ENCODE measurements at places on chromosomes 2 and 18.

DNA sequence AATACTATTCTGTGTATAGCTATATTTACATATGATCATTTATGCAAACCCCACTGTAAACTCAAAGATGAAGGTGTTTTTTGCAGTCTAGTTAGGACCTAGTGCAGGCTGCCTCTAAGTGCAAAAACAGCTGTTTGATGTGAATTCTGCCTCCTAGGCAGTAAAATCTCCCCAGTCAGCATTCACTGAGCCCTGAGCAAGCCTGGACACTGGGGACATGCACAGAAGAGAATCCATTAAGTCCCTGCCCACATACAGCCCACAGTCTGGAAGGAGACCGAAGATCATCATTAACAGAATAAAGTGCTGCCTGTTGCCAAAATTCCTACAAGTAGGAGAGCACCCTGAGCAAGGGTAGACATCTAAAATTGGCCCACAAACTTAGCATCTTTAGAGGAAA is 14.4 kb upstream of the BIN1 start:
- DNase-seq, result no peak

DNA sequence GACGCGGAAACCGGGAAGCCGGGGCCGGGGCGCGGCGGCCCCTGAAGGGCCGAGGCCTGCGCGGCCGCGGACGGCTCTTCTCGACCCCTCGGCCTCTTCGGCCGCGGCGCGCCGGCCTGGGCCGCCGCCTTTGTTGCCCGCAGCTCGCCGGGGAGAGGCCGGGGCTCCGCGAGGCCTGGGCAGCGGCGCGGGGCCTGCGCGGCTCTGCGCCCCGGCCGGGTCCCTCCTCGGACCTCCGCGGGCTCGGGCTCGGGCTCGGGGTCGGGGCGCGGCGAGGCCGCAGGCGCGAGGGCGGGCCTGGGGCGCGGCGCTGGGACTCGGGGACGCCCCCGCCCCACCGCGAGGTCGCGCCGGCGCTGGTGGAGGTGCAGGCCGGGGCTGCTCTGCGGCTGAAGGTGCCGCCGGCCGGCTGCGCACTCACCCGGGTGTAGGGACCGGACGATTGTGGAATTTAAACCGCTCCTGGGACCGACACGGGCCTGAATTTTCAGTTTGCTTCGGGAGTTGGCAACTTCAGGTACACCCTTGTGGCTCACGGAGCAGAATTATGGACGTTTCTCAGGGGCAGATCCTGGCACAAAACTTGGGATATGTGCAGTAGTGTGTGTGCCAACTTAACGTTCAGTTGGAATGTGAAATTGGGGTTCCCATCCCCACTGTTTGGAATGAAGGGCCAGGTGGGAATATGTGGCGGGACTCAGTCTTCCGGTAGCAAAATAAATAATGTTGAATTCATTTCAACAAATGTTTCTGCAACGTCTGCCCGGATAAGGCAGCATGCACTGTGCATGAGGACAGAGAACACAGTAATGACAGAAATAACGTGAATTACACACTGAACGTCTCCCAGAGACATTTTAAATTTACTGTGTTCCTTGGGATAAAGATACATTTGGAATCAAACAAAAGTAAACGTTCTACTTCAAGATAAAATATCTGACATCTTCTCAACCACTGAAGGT is 787 bp downstream of the SOCS6 start:
- DNase-seq, result no peak

DNA sequence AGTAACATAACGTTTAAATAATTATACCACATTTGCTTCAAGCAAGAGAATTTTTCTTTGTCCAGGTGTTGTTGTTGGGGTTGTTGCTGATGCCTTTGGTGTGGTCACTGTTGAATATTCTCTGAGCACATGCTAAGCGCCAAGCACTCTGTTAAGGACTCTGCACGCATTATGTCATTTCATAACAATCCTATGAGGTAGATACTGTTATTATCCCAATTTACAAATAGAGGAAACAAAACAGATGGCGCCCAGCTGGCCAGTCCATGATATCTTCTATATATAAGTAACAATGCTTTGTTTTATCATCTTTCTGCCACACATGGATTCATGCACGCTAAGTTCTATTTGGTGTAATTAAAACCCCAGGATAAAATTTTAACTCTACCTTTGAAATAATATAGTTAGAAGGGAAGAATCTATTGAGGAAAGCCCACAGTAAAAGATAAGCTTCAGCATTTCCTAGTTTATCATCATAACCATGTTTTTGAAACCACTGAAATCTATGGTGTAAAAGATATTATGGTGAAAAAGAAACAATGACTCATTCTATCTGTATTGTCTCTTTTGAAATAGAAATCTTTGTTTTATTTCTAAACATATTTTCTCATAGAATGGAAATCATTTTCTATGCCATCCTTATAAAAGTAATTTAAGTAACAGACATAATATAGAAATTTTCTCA is 199.7 kb downstream of the PID1 start:
- DNase-seq, result no peak

GRCh38 chr18:34097312-34097711 is 127.4 kb downstream of the NOL4 start:
- DNase-seq, result no peak

DNA sequence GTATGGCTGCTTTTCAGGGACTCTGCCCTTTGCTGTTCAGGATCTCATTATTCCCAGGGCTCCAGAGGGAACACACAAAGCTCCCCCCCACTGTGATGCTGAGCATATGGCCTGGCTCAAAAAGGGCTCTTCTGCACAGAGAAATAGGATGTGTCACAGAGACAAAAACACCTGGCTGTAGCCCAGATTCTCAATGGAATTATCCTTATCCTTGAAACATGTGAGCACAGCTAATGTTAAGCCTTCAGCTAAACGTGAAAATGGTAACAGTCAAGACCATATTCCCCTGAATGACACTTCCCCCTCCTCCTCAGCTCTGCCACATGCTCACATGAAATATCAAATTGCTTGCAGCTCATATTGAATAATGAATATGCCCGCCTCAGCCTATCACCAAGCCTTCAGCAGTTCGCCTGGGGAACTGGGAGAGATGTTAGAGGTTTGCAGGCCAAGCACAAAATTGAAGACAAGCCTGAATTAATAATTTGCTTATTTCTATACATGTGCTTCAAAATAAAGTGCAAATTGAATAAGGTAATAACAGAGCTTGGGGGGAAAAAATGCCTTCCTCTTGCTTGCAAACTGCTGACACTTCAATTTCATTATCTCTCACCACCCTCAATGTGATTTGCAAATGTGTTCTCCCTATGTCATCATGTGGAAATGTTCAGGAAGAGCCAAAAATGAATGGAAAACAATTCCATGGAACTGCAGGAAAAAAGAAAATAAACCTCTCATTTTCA is 181.0 kb upstream of the HNRNPA3 start:
- DNase-seq, result no peak

GRCh38 chr2:109238580-109238979 is 109.6 kb downstream of the SH3RF3 start:
- no peak for DNase-seq

- no peak for DNase-seq
These were observed 1.6 kb downstream of the KLHL29 start for GRCh38 chr2:23386339-23387220.

- DNase-seq, result no peak
These were observed 32.6 kb upstream of the LRRC30 start for GRCh38 chr18:7198326-7198725.

DNA sequence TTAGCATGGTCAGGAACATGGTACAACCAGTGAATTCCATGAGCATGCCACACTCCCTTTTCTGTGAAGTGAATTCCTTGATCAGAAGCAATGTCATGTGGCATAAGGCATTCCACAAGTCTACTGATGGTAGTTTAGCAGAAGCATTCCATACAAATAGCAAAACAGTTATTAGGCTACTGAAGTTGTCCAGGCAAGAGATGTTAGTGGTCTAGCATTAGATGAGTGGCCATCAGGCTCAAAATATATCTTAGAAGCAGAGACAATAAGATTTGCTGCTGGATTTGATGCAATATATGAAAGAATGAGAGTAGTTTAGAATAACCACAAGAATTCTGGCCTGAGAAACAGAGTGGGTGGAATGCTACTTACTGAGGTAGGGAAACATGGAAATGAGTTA is 355.3 kb upstream of the NRXN1 start:
- DNase-seq, result no peak

DNA sequence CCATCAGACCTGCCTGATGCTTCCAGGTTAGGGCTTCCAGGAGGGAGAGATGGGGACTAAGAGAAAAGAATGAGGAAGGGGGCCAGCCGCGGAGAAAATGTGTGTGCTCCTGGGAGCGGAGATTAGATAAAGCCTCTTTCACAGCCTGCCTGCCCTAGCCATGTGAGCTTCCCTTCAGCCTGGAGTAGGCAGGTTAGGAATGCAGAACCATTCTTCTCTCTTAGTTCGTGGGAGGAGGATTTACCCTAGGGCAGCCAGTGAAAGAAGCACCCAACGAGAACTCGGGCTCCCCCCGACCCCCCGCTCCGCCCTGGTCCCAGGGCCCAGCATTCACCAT is 36.1 kb downstream of the POMC start:
- DNase-seq, result no peak

GRCh38 chr2:47313728-47314127 is 89.2 kb upstream of the MSH2 start:
- no peak for DNase-seq

- no peak for DNase-seq
These were observed 64.4 kb upstream of the NOSTRIN start for GRCh38 chr2:168738062-168738461.

- no peak for DNase-seq
These were observed 3.3 kb downstream of the CDH7 start for GRCh38 chr18:65754121-65754520.

- peak; percentile 2 for DNase-seq
These were observed 568.4 kb downstream of the TNS1 start for GRCh38 chr2:217434180-217434975.

GRCh38 chr2:108351889-108352288 is 25.9 kb upstream of the SULT1C4 start:
- no peak for DNase-seq

- DNase-seq, result no peak
These were observed 137.7 kb downstream of the IRS1 start for GRCh38 chr2:226661789-226662545.

GRCh38 chr2:28364610-28365009 is 28.0 kb upstream of the FOSL2 start:
- no peak for DNase-seq

- no peak for DNase-seq
These were observed 57.5 kb downstream of the AAK1 start for GRCh38 chr2:69585855-69586555.

DNA sequence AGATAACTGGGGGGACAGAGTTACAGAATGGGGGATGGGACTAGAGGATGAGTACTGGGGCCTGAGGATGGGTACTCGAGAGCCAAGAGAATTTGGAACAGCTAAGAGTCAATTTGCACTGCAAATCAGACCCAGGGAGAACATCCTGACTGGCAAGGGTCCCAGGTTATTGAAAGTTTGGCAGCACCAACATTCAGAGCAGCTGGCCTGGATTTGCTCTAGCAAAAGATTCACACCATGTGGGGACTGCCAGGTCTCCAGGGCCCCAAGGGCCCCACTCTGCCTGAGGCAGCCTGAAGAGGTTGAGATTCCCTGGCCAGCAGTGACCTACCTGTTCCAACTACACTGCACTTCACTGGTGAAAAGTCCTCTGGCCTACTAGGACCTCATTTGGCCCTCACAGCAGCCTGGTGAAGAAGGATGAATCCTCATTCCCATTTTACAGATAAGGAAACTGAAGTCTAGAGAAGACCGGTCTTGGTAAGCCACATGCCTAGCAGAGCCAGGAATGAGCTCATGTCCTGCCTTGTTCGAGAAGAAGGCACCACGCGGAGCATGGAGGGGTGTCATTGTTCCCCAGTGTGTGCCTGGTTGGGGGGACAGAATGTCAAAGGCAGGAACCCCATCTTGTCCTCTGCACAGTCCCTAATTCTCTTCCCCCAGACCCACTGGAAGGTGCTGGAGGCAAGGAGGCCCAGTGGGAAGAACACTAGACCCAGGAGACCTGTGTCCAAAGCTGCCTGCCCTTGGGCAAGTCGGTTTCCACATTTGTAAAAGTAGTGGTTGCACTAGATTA is 258.6 kb downstream of the TNS1 start:
- no peak for DNase-seq

DNA sequence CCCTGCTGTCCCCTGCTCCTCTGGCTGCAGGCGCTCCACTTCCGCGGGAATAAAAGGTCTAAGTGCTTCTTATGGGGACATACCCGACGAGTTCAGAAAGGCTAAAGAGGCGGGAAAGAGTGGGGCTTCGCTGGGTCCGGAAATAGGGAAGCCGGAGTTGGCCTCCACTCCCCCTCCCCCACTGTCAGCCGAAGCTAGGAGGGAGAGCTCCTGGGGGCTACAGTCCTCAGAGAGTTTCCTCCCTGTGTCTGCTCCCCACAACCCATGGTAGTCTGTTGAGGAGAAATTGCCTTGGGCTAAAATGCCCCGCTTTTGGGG is 7.2 kb downstream of the GAD1 start:
- no peak for DNase-seq

GRCh38 chr18:60671021-60671420 is 298.4 kb upstream of the MC4R start:
- DNase-seq, result no peak

GRCh38 chr2:152890736-152891135 is 172.3 kb downstream of the ARL6IP6 start:
- DNase-seq, result no peak

- DNase-seq, result no peak
These were observed 67.1 kb downstream of the PRELID3A start for GRCh38 chr18:12474876-12475275.

GRCh38 chr18:74019864-74020263 is 127.8 kb downstream of the FBXO15 start:
- DNase-seq, result no peak

GRCh38 chr2:143442193-143442592 is 313.0 kb downstream of the ARHGAP15 start:
- no peak for DNase-seq
